ENCODE measurements at places on chromosomes 4 and X.

- no peak for DNase-seq
Observed at GRCh38 chr4:106738121-106738520, 298.0 kb downstream of the DKK2 start.

GRCh38 chrX:134641346-134641745 is 16.9 kb downstream of the PLAC1 start:
- no peak for DNase-seq

DNA sequence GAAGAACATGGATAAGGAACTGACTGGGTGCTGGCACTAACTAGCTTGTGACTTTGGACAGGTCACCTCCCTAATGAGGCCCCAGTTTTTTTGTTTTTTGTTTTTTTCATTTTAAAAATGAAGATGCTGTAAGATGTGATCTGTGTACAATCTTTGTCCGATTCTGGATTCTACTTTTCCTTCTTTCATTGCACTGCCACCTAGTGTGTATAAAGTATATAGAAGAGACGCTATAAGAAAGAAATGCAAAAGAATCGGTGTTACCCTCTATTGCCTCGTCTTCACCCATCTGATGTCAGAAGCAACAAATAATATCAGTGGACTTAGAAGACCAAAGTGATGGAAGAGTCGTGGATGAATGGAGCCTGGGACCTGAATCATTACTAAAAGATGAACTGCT is 58.6 kb upstream of the P2RY10 start:
- DNase-seq, result no peak

DNA sequence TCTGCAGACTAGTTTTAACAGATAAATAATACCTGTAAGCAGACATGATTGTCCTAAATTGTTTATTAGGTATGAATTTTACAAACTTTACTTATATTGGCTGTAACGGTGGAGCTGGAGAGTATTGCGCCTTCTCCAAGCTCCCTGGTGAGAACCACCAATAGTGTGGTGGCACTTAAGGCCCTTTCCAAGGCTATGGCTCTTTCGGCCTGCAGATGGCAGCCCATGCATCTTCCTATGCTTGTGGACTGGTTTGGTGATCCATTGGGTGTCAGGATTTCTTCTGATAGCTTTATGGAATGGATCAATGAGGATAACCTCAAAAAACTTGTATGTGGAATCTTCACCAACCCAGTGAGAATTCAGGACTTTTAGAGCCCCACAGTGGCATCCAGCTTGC is 7.8 kb downstream of the LARP1B start:
- no peak for DNase-seq

DNA sequence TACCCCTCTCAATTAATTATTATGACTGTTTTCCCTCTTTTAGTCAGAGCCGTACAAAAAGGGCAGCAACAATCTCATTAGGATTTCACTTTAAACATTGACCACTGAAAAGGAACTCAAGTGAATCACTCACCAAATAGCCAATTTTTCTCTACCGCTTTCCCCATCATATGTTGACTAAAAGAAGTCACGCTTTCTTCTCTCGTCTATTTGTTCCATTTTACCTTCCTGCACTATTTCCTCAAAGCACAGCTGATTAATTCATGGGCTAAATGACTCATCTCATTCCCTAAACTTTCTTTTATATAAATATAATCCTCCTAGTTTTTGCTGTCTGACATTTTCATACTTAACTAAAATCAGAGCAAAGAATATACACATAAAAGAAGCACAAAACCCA is 8.2 kb downstream of the MID1 start:
- DNase-seq, result no peak

- no peak for DNase-seq
Observed at GRCh38 chr4:150852216-150852615, 162.9 kb downstream of the LRBA start.
